HS-5 (cell line): ENCODE measurements at places on chromosomes 7 and 10.

DNA sequence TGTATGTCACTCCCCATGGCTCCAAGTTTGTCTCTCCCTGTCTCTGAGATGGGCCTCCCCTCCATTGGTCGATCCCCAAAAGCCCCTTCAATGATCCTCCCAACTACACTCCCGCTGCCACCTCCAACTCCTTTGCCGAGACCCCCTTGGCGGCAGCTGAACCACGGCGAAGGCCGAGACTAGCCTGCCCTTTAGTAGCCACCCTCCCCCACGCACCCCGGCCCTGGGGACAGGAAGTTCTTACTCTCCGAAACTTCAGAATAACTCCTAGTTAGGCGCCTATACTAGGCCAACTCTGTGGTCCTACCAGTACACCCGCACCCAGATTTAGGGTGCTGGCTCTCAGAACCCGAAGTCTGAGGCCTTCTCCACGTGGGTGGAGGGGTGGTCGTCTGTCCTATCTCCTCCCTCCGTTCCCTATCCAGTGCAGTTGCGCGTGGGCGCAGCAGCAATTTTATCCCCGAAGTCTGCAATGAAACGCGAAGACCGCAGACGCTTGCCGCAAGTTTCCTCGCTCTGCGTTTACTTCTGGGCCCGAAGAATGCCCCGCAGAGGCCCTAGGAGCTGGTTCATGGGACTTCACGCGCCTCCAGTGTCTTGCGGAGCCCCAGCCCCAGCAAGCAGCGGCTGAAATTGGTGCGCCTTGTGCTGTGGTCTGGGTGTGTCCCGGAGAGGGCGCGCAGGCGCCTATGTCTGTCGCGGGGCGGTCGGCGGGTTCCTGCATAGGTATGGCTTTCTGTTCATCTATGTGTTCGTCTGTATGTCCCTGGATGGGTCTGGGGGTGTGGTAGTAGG, 82.6 kb upstream of the SLF2 start:
- DNase-seq: no peak

- no peak for DNase-seq
Observed at GRCh38 chr10:71829171-71829570, 21.9 kb downstream of the PSAP start.

GRCh38 chr10:83880252-83880791, 259.0 kb upstream of the GHITM start:
- no peak for DNase-seq

DNA sequence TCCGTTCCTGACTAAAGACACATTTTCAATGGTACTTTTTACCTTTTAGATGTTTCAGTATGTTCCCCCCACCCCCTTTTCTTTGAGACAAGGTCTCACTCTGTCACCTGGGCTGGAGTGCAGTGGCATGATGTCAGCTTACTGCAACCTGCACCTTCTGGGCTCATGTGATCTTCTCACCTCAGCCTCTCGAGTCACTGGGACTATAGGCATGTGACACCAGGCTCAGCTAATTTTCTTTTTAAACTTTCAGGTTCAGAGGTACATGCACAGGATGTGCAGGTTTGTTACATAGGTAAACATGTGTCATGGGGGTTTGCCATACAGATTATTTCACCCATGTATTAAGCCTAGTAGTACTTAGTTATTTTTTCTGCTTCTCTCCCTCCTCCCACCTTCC, 99.3 kb upstream of the RPA3 start:
- DNase-seq: no peak
